ENCODE measurements at places on chromosomes 7 and 10.
A peak's percentile ranks its signal among the peaks of the same experiment; 100 is the strongest.

DNA sequence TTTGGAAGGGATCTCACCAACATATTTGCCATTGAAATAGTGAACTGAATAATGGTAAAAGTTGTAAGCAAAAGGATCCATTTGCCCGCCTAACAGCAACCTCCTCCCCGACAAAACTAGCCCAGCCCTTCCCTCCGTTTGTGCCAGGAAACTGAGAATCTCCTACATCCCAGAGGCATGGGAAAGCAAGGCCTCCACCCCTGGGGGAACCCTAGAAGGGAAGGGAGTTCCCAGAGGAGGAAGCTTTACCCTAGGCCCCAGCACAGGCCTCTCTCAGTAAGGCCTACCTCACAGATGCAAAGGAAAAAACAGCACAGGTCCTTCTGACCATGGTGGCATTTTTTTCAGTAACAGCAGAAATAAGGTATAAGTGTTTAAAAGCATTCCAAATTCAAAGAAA, 229.7 kb downstream of the ELMO1 start:
- no peak for DNase-seq

DNA sequence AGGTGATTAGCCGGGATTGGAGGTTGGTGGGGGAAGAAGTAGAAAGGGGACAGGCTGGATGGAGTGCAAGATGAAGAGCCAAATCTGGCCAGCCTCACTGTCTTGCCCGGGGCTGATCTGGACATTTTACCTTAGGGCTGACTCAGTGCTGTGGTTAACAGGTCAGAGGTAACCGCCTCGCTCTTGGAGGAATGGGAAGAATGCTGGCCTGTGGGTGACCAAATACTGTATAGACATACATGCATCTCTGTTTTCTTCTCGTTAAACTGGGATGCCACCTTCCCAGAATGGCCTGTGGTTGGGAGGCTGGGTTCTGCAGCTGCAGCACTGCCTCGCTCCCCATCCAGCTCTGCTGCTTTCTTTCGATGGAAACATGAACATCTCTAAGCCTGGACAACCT, 120.0 kb downstream of the SEC23IP start:
- DNase-seq = peak; percentile 3

- DNase-seq = peak; percentile 52
Observed at GRCh38 chr10:127150136-127150535, 46.3 kb downstream of the INSYN2A start.

DNA sequence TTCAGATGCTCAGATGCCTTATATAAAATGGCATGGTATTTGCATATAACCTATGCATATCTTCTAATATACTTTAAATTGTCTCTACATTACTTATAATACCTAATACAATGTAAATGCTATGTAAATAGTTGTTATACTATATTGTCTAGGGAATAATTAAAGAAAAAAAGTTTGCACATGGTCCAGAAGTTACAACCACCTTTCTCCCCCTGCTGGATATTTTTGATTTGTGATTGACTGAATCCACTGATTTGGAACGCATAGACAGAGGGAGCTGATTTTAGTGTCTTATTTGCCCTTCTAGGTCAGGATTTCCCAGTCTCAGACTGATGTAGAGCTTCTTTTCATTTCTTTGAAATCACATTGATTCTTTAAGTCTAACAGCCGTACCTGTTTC, 31.8 kb downstream of the MDFIC start:
- DNase-seq = no peak

Data from amniotic epithelial cell (primary cell).